ENCODE measurements at places on chromosomes 3 and 15.

GRCh38 chr3:195352895-195353488 lies 82.0 kb upstream of the XXYLT1 start:
- no peak for DNase-seq

- no peak for DNase-seq
These were observed 31.1 kb downstream of the FBXL22 start for GRCh38 chr15:63628123-63628822.

- DNase-seq: no peak
These were observed 287.6 kb downstream of the EPHB1 start for GRCh38 chr3:135082706-135083105.

DNA sequence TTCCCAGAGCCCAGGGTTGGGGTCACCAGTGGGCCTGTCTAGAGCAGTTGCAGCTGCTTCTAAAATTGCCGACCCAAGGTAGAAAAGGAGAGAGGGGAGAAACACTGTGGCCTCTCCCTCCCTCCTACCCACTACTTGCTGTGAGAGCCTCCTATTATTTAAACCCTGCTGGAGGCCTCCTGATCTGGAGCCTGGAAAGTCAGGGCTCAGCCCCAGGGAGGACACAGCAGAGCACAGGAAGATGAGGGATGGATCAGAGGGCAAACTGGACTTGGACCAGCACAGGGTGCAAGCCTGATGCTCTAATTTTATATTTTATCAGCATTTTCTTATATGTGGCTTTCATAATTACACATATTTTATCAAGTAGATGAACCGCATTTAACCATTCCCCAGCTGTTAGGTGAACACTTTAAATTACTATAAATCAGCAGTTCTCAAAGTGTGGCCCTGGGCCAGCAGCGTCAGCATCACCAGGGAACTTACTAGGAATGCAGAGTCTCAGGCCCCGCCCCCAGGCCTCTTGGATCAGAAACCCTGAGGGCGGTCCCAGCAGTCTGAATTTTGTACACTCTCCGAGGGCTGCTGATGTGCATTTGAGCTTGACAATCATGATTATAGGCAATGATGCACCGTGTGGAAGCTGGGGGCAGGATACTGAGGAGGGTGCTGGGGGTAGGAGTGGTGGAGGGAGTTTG lies 26.7 kb downstream of the SMAD3 start:
- no peak for DNase-seq

GRCh38 chr3:14680716-14681115 lies 5.8 kb downstream of the C3orf20 start:
- no peak for DNase-seq

DNA sequence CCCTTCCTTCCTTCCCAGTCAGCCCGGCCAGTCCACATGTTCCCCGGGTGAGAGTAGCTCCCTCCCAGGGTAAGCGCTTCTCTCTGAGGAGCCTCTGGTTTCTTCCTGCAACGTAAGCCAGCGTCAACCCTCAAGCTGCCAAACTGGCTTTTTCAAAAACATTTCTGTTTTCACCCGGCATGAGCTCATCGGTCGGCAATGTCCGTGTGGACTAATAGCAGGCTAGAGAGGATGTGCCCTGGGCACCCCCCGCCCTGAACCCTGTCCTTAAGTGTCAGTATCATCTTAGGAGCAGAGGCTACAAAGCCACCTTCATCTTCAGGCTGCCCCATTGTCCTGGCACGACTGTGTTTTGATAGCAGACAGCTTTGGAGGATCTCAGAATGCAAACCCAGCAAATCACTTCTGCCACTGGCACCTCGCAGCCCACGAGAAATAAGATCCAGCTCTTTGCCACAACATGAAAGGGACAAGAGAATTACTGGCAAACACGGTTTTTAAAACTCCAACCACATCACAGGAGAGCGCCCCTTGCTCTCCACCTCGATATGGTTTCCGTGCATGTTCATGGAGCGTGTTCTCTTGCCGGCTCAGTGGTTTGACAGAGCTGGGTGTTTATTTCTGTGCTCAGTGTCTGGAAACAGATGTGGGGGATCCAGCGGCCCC lies 9.9 kb downstream of the ALDH1A3 start:
- DNase-seq: no peak

DNA sequence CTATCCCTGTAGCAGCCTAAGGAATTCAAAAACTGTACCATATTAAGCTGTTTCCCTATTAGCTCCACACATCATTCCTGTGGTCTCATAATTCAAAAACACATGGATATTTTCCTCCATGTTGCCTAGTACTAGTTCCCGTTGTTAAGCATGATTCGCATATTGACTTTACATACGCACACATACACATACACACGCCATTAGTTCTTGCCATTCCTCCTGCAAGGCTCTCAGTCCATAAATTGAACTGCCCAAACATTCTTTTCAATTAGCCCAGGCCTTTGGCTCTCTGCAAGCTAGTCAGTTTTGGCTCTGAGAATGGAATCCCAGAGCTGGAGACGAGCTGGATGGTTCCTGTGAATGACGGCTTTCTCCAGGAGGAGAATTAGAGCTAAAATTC lies 57.2 kb upstream of the RAD18 start:
- no peak for DNase-seq

GRCh38 chr3:160569894-160570652 lies 4.7 kb upstream of the KPNA4 start:
- no peak for DNase-seq

- DNase-seq: no peak
These were observed 61.8 kb upstream of the PRR20G start for GRCh38 chr3:127349501-127350171.

DNA sequence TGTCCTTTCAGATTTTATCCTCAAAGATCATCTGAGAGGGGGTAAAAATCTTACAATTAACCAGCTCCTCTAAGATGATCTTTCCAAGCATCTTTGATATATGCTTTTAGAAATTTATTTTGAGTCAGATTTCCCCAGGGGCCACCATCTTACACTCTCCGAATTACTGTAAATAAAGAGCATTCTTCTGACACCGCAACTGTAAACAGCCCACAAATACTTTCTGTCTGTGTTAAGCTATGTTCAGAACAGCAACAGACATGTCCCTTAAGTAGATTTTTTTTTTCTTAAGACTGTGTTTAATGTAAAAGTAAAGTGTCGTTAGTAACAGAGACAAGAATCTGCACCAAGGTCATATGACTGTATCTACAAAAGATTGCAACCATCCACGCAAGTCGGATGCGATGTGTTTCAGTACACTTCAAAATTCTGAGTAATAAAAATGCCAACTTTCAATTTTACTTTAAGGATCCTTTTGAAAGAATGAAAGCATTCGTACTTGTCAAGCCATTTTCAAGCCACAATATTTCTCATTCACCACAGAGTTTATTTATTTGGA lies 159.0 kb upstream of the KCNH8 start:
- DNase-seq: no peak

- no peak for DNase-seq
These were observed 30.2 kb upstream of the MAGEF1 start for GRCh38 chr3:184741798-184742675.

DNA sequence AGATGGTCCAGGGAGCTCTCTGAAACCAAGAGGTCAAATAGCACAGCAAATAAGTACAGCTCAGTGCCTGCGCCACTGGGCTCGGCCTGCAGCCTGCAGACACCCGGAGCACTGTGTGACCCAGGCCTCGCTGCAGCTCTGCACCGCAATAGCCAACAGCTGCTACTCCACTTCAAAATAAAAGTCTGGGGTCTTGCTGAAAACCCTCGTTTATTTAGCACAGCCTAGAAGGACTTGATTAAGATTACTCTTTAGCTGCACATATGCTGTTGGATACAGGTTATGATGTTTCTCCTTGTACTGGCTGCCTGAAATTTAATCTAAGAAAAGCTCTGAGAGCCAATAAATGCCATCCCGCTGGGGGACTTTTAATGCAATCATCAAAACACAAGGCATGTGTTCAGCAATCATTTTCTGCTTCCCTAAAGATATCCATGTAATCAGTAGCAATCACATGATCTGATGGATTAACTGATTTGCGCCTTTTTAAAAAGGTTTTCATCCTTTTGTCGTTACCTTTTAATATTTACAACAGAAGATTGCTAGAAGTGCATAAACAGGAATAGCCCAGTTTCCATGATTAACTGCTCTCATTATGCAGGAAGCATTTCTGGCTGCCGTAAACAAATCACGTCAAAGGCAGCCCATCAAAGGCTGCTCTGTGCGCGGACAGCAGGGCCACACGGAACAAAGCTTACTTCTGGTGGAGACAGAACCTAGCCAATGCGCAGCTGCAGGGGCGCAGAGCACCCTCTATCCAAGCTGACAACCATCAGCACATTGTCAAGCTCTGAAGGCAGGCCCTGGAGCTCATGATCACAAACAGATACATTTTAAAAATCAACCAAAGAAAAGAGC lies 58.8 kb downstream of the CLASP2 start:
- DNase-seq: peak; percentile 94

DNA sequence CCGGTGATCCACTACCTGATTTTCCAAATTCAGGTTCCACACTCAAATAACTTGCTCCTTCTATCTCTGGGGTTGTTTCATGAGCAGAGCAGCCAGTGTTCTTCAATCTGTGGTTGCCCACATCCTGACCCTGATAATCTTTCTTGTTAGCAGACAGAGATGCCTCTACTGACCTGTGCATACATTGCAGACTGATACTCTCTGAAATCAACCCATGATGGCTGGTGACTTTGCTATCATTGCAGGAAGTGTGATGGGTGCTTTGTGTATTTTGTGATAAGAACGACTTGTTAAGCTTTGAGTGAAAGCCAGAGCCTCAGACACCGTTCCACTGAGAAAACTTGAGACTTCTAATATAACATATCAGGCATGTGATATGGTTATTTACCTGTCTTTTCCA lies 39.9 kb downstream of the GATM start:
- DNase-seq: no peak

DNA sequence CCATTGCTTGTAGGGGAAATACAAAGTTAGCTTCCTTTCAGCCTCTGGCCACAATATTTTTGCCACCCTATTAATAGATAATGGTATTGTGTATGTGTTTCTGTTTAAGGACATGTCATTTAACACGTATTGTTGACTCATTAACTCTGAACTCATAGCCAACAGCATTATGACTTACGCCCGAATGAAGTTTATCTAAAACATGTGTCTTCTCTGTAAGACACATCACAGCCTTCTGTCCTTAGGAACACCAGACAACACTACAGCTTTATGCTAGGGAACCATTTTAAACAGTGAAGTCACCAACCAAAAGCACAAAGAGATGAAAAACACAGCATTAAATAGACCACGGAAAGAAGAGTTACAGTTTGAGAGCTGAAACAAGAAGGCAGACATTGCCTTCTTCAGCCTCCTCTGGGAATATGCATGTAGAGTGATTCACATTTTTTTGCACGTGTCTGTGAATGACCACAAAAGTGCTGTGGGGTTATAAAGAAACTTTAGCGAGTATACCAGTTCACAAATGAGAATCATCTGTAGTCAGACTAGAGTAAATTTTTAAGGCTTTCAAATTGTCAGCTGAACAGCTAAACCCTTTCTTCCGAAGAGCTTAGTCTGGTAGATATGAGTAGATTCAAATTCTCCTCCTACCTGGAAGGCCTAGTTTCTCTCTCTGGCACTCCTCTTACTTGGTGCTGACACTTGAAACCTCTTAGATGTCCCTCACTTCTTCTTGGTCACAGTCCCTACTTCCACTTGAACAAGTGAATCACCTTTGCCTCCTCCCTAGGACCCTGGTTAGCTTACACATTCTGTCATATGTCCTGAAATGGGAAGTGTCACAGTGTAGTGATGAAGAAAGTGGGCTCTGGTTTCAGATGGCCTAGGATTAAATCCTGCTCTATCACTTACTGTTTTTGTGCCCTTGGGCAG lies 32.2 kb downstream of the MCTP2 start:
- DNase-seq: no peak

DNA sequence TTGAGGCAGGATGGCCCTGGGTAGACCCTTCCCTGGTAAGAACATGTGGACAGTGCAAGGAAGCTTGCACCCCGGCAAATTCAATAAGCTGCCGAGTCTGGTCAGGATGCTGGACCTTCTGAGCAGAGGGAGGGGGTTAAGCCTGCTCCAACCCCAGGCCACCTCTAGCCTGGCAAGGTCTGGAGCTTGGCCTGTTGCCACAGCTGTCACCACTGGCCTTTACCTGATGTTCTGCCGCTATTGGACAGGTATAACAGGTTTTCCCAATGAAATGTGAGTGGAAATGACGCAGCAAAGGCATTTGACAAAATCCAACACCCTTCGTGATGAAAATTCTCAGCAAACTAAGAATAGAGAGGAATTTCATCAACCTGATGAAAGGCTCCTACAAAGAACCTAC lies 699 bp upstream of the MESP1 start:
- DNase-seq: no peak

DNA sequence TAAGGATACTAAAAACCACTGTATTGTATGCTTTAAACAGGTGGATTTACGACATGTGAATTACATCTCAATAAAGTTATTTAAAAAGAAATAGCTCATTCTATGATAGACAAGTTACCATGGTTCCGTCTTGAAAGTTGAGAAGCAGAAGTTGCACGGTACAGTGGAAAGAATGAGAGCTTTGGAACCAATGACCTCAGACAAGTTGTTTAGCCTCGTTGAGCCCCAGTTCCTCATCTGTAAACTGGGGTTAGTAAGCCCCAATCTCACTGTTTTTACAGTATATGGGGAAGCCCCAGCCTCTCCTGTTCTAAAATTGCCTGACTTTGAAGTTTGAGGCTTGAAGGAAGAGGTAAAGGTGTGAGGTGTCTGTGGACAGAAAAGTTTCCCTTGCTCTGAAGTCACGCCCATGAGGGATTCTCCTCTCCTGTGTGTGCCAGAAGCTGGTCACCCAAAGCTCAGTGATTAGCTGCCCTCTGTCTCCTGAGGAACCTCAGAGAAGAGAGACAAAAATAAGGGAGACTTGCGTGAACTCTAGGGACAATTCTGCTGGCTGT lies 10.0 kb downstream of the CRYGS start:
- DNase-seq: no peak

- DNase-seq: peak; percentile 58
These were observed 7.9 kb upstream of the DNAJC17 start for GRCh38 chr15:40815042-40815698.

- no peak for DNase-seq
These were observed 37.8 kb downstream of the ABHD2 start for GRCh38 chr15:89126009-89126408.

DNA sequence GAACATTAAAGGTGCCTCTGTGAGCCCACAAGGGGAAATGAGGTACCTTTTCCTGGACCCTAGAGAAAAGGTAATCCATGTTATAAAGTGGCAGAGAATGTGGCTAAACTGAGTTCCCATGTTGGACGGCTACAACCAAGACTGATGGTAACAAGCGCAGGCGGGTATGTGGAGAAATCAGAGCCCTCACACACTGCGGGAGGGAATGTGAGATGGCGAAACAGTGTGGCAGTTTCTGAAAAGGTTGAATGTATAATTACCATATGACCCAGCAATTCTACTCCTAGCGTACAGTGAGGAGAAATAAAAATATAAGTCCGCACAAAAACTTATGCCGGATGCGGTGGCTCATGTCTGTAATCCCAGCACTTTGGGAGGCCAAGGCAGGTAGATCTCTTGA lies 24.1 kb upstream of the SHISA5 start:
- no peak for DNase-seq

Data from brain (organoid and tissue), 16 donors.